GM10248 (cell line): ENCODE measurements at places on chromosomes 6 and 20.

DNA sequence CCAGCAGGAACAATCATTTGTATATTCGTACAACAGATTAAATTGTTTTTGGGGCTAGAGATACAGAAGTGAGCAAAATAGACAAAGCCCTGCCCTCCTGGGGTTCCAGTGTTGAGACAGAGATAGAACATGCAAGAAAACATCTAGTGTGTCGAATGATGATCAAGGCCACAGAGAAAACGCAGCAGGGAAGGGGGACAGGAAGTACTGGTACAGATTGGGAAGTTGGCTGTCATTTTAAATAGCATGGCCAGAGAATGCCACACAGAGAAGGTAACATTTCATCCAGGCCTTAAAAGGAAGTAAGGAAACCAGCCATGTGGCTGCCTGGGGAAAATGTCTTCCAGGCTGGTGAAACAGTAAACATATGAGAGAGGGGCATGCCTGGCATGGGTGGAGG lies 202.6 kb upstream of the MYLIP start:
- no peak for DNase-seq

- no peak for DNase-seq
These were observed 111.3 kb downstream of the BANF2 start for GRCh38 chr20:17810847-17811627.

DNA sequence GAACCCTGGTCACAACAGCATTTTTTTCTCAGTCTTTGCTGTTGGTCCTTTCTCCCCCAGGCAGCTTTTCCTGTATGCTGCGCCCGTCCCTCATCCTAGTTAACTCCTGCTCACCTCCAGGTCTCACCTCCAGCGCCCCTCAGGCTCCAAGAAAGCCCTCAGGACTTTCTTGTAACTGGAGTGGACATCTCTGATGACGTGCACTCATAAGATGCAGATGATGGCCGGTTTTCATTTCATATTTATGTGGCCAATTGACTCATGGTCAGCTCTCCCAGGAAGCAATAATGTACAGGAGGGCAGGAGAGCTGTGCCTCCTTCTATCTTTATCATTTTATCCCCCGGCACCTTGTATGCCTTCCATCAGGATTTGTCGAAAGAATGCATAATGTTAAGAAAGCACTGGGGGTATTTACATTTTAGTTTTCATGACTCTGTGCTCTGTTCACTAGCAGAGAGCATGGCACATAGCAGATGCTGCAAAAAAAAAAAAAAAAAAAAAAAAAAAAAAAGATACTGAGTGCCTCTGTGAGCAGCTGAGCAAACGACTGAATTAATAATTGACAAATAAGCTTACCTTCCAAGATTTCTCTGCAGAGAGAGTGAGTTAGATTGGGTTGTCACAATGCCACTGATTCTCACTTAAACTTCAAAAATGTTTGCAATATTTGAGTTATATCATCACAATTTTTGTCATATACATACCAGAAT lies 170.2 kb downstream of the DOK5 start:
- no peak for DNase-seq

DNA sequence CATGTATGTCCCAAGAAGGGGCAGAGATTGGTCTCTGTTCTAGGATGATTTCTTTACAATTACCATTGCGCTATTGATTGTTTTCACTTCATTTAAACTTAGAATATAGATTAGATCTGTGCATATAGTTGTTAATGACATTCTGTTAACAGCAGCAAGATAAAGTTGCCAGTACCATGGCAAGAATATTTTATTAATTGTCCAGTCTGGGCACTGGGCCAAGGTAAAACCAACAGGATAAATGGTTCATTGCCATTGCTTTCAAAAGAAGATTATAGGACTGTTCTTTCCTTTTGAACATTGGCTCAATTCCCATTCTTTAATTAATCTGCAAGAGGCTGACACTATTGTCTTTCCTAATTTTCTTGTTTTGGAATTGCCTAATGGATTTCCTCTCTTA lies 592.4 kb downstream of the RFPL4B start:
- no peak for DNase-seq

DNA sequence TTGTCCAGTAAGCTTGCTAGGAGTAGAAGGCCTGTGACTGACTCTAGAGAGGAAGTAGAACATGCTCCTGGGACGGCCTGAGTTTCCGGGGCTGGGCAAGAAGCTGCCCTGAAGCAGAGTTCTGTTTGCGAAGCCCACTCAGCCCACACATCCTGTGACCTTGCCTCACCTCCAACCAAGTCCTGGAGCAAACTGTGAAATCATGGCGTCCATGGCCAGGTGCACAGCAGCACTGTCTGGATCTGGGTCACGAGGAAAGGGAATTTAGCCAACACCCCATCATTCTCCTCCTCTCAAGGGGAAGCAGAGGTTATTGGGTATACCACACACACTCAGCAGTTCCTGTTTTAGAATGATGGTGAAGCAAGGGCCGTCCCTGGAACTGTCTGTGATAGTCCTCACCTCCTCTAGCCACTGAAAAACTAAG lies 87.5 kb downstream of the CRYBG1 start:
- DNase-seq: peak; percentile 25

DNA sequence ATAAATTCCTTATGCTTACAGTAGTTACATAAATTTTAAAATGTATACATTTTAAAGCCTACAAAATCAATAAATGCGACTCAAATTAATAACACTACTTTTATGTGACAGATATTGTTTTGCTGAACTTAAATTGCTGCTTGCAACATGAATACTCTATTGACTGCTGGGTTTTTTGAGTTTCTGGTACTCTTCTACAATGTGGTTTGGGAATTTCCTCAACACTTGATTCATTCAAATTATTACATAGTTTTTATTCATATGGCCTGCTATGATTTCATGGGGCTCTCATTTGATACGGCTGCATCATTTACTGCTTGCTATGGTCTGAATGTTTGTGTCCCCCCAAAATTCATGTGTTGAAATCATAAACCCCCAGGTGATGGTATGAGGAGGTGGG lies 2.3 kb upstream of the TXLNB start:
- DNase-seq: no peak

DNA sequence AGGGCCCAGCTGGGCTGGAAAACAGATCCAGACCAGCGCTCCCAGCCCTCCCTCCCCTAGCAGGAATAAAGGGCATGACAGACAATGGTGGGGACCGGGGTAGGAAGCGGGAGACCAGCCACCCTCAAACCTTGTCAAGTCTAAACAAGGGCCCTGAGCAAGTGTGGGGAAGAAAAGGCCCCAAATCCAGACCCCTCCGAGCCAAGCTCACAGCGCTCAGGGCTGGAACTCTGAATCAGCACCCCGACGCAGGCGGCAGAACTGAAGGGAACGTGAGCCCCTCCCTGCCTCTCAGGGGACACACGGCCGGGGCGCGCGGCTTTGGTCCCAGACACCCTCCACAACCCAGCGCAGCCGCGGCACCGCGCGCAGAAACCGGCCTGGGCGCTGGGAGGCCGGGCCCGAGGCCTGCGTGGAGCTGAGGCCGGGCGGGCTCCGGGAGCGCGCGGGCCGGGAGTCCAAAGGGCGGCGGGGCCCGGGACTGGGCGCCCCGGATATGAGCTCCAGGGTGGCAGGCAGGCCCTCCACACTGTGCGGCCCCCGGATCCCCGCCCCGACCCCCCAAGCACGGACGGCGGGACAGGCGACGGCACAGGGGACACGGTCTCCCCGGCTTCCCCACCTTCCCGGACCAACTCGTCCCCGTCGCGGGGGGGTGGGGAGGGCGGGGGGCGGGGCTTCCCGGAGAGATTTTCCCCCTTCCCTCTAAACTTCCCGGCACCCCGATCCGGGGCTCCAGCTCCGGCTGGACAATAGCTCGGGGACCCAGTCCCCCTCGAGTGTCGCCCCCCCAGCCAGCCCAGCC lies 641 bp downstream of the TEAD3 start:
- no peak for DNase-seq

DNA sequence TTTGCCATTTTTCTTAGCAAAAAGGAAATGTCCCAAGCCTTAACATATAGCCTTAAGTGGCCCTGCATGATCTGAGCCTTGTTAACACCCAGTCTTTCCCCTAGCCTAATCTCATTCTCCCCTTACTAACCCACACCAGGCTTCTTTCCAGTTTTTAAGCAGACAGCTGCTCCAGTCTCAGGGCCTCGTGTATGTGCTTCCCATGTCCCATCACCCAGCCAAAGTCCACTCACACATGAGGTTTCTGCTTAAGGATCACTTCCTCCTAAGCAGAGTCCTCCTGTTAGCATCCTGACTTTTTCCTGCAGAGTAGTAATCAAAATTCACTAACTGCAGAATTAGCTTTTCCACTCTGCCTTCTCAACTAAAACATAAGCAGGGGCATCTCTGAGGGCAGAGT lies 96.1 kb downstream of the SMLR1 start:
- DNase-seq: no peak
